ENCODE measurements at places on chromosomes 4 and X.

- DNase-seq: no peak
Measured at GRCh38 chrX:32873786-32874185, 337.6 kb downstream of the DMD start.

- DNase-seq: no peak
Measured at GRCh38 chrX:20329435-20329834, 62.7 kb upstream of the RPS6KA3 start.

DNA sequence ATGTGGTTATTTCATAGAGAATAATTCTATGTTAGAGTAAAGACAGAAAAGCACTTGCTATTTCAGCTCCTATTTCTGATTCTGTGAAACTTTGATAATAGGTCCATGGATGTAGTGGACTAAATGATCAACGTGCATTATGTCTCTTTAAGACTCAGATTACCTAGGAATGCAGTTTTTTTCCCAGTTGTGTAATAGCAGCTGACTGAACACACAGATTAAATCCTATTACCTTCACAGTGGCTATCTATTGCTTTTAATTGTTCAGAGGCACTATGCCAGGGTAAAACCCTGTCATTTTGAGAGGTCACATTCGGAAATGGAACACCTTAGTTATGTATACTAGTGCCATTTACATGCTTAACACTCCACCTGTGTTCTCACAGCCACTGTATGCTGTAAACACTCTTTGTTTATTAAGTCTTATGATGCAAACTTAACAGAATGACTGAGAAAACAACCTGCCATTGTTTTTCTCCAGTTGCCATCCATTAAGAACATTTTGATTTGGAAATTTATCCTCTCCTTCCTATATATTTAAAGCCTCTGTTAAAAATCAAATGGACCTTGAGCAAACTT lies 70.5 kb downstream of the HPGD start:
- DNase-seq: no peak

DNA sequence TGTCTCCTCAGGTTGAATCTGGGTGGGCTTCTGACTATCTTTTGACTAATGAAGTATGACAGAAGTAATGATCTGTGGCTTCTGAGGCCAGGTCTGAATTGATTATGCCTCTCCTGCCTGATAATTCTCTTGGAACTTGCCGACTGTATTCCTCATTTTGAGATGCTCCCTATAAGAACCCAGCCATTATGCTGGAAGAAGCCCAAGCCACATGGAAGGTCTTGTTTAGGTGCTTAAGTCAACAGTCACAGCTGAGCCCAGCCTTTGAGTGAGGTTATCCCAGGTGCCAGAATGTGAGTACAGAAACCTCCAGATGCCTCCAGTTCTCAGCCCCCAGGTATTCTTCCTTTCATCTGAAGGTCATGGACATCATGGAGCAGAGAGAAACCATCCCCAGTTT lies 456.6 kb downstream of the IL15 start:
- DNase-seq: no peak

DNA sequence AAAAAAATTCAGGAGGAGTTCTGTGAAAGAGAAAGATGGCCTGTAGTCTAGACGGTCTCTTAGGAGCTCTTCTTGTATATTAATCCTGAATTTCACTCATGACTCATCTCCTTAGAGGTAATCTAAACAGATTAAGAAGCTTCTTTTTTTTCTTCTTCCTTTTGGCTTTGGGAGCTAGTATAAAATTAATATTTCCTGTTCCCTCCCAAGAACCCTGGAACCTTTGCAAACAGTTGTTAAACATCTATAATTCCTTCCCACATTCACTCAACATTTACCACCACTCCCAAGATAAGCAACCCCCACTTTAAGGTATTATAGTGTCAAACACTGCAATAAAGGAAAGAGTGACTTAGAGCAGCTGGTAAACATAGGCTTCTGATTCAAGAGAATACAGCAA lies 146.4 kb upstream of the EDNRA start:
- no peak for DNase-seq

GRCh38 chr4:95231681-95232080 lies 317.1 kb downstream of the UNC5C start:
- no peak for DNase-seq

- DNase-seq: no peak
Measured at GRCh38 chr4:56551516-56551915, 45.9 kb downstream of the ARL9 start.

GRCh38 chrX:7926914-7927258 lies 327 bp downstream of the PNPLA4 start:
- peak; percentile 82 for DNase-seq

GRCh38 chr4:80876810-80877209 lies 153.7 kb upstream of the BMP3 start:
- DNase-seq: no peak

DNA sequence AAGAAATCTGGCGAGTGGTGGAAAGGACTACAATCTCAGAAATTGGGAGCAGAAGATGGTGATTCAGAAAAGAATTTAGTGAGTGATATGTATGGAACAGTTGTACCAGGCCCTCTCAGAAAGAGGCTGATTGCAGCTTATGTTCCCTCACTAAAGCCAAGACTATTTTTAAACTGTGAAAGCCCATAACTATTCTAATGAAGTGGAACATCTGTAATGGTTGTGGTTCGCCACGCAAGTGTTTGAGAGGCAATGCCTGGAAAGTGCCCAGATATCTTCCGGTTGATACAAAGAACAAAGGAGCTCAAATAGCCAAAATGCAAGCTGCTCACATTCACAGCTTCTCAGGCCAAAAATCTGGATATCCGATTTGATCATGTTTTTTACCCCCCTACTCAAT lies 1250.7 kb downstream of the RAPGEF2 start:
- no peak for DNase-seq

DNA sequence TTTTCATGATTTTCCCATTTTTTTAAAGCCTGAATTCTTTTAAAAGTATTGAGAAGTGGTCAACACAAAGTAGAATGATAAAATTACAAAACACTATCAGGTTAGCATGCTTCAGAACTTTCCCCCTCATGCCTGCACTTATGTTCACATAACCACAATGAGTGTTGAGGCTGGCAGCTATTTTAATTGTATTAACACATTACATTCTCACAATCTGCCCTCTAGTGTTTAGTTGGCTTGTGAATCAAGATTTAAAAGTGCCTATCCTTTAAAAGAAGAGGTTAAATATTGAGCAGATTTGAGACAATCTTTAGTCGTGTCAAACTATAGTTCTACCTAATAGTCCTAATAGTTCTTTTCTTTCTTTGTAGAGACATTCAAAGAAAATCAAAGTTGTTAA lies 93.6 kb upstream of the NAP1L5 start:
- no peak for DNase-seq

DNA sequence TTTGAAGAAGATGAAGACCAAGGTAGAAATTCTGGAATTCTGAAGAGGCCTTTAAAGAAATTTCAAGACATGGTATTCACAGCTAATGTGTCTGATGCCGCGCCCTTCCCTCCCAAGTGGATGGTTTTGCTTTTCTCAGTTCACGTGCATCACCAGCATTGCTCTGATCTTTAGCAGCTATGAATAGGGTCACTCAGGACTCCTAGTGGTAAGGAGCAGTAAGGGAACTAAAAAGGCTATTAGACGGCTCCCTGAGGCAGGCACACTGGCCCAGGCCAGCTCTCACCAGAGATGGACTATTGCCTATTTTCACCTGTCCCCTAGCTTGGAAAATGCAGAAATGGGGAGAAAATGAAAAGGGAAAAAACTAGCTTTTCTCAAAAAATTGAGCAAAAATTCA lies 447.5 kb upstream of the RASGEF1B start:
- DNase-seq: no peak

DNA sequence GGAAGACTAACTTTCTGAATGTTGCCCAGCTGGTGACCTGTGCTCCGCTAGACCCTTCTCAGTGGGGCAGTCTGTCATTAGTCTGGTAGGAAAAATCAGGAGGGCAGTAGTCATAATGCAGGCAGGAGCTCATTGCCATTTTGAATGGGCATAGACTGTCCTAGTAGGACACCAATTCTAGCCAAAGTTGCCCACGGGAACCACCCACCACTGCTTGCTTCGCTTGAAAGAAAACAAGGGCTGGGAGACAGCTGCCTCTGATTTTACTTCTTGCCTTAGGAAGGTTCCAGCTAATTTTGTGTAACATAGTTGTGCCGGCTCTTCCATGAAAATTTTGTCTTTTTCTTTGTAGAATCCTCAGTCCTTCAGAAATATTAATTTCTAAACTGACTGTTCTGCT lies 23.3 kb downstream of the HOPX start:
- DNase-seq: no peak

- DNase-seq: no peak
Measured at GRCh38 chr4:153521999-153522801, 56.0 kb downstream of the TMEM131L start.
